Trophoblast cell (in vitro differentiated cells and primary cell): ENCODE measurements at places on chromosomes 4 and X.

GRCh38 chr4:142405021-142405694 lies 440.9 kb downstream of the INPP4B start:
- peak; percentile 31 for DNase-seq

DNA sequence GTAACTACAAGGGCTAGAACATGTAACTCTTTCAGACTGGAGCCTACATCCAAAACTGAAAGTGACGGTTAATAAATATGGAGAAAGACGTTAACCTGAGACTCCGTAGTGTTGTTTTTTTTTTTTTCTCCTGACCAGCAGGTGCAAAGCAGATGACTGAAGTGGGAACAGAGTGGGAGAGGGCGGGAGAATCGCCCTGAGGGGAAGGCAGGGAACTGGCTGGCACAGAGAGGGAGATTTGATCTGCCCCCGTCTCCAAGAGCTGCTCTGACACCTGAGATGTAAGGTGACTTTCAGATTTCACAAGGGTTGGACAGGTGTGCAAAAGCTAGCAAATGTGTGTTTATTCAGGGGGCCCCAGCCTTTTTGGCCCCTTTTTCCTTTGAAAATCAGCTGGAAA lies 180.2 kb downstream of the PALLD start:
- no peak for DNase-seq

- DNase-seq: peak; percentile 5
These were observed 16.7 kb upstream of the SOD3 start for GRCh38 chr4:24778464-24779225.

DNA sequence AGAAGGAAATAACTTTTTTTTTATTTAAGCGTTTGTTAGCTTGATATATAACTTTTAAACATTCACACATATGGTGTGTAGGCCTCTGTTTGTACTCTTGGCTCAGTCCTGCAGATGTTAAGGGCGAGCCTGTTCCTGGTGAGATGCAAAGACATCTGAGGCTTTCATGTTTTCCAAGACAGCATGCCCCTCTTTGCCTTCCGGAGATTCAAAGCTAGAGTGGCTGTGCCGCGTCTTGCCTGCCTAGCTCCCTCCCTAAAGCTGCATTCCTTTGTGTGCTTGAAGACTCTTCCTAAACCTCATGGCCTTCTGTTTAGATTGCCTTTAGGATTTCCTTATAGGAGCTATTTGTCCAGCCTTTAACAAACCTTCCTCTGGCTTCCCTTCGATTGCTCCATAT lies 67.1 kb downstream of the MID1IP1 start:
- DNase-seq: no peak

DNA sequence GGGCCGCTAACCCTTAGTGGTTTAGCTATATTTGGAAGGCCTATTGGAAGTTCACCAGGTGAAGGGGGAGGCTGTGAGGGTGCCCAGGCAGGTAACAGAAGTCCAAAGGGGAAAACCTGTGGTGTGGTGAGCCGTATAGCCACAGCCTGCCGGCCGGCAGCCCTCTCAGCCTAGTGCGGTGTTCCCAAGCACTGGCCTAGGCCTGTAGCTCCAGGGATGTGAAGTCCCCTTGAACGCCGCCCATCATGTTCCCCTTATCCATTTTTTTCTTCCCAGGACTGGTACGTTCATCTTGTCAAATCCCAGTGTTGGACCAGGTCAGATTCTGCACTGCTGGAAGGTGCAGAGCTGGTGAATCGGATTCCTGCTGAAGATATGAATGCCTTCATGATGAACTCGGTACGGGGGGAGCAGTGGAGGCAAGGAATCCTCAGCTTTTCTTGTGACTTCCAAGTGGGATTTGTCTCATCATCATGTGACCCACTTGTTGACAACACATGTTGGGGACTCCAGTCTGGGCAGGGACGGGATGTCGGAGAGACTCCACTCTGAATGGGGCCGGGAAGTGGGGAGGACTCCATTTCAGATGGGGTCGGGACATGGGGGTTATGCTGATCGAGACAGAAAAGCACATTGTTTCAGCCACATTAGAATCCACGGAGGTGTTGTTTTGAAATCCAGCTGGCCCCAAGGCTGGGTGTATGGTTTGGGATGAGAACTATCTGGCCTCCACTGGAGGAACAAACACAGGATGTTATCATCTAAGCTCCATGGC lies 39.2 kb upstream of the MSANTD1 start:
- no peak for DNase-seq
